ENCODE measurements at places on chromosomes 7 and 10.

DNA sequence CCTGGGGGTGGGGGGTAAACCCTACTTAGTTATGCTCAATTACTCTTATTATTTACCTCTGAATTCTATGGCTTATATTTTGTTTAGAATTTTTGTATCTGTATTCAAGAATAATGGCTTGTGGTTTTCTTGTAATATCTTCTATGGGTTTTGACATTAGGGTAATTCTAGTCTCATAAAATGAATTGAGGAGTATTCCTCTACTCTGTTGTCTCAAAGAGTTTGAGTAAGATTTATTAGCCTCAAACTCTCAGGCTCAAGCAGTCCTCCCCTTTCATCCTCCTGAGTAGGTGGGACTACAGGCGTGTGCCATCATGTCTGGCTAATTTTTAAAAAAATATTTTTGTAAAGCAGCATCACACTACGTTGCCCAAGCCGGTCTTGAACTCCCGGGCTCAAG, 19.6 kb upstream of the UCMA start:
- no peak for DNase-seq

- DNase-seq = no peak
Measured at GRCh38 chr7:135772639-135773222, 24.1 kb upstream of the FAM180A start.

DNA sequence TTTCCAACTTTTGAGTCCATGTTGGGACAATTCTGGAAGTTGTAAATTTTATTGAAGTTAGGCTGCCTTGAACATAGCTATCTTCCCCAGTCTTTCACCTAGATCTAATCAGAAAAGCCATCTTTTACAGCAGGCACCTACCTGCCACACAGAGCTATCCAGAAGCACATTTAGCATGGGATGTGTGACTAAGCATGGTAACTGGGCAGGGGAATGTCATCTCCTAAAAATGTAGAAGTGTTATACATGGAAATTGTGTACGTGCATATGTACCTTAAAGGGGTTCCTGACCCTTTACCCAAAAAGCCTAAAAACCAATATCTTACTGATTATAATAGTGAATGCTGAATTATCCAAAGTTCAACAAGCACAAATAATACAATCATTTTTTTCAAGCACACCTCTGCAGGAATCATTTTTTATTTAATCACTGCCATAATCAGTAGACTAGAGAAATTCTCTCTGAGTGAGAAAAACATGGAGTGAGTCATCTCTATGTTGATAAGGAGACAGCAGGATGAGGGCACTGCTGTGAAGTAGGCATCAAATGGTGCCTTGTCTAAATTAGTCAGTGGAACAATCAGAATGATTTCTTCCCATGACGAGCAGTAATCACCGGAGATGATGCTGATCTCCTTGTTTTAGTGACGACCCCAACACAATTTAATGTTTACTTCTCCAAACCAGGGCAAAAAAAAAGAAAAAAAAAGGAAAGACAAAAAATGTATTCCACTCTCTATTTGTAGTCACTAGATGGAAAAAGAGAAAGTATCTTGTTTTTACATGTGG, 75.9 kb downstream of the SORBS1 start:
- no peak for DNase-seq

- no peak for DNase-seq
Measured at GRCh38 chr10:58017719-58018367, 249.9 kb downstream of the IPMK start.

- DNase-seq = no peak
Measured at GRCh38 chr10:75408509-75408875, 6.9 kb upstream of the ZNF503 start.

- DNase-seq = no peak
Measured at GRCh38 chr7:141290365-141290764, 216.5 kb downstream of the TMEM178B start.

DNA sequence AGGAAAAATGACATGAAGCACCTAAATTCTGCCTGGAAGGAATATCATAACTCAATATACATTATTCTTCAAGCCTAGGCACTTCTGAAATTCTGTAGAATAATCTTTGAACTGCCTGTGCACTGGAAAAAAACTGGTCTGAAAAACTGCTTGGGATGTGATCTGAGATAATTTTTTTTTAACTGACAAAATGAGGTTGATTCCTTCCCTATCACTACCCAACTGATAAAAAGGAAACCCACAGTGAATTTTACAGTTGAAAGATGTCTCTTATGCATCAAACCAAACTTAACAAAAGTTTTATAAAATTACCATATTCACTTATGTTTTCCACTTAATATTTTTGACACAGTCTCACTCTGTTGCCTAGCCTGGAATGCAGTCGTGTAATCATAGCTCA, 67.2 kb upstream of the FAM133B start:
- no peak for DNase-seq

DNA sequence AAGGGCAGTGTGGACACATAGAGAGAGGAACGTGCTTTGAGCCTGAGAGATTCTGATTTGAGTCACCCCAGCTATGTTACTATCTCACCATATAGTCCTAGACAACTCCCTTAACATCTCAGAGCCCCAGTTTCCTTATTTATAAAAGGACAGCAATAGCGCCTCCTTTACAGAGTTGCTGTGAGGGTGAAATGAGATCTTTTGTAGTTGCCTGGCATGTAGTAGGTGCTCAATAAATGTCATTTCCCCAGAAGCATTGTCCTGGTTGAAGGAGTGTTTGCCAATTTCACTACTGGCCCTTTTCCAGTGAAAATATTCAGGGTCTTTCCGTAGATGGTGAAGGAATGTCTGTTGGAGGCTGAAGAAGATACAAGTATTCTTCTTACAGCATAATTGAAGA, 51.3 kb upstream of the FAM180A start:
- DNase-seq = no peak

DNA sequence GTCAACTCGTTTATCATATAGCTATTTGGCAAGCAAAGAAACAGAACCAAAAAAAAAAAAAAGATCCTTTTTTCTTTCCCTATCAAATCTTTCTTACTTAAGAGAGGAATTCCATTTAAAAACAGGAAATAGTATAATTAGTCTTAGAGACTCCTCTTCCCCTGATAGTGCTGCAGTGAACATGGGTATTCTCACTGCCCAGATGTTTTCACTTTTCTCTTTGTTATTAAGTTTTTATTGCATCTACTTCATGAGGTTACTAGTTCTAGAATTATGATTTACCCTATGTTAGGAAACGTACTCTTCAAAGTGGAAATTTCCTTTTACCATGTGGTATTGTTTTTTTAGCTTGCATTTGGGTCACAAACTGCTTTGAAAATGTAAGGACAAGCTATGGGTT, 8.5 kb downstream of the CASP2 start:
- no peak for DNase-seq

DNA sequence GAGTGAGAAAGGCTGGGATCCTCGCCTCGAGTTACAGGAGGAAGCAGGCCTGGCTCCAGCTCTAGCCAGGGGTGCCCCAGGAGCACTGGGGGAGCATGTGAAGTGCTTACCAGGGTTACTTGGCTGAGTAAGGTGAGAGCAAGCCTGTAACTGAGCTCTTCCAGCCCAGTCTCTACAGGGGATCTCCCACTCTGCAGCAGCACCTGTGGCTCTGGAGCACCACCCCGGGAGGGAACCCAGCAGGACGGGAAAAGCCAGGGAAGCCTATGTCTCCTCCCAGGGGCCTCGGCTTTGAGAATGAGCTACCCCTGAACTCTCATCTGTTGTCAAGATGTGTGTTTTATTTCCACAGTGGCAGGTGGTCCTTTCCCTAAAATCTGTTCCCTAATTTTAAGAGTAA, 10.6 kb downstream of the LRRC20 start:
- no peak for DNase-seq

- no peak for DNase-seq
Measured at GRCh38 chr7:101614939-101615302, 14.2 kb downstream of the MYL10 start.

GRCh38 chr10:101451261-101451660, 97.3 kb downstream of the BTRC start:
- DNase-seq = no peak

GRCh38 chr10:5575482-5576153, 50.9 kb downstream of the CALML3 start:
- DNase-seq = no peak

GRCh38 chr7:762885-763284, 35.8 kb upstream of the PRKAR1B start:
- no peak for DNase-seq

DNA sequence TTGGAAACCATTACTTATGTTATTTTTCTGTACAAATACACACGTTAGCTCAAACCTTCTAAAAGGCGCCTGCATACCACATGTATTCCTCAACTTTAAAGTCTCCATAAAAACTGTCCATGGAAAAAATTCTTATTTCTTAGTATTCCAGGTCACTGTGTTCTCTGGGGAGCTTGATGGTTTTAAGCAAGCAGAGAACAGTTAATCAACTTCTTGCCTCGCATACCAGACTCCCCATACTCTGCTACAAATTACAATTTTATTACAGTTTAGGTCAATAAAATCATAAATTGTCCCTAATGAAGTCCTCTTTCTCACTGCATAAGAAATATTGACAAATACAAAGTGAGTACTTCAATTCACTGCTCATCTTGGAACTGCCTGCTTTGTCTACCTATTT, 77.0 kb upstream of the GPR22 start:
- DNase-seq = no peak

DNA sequence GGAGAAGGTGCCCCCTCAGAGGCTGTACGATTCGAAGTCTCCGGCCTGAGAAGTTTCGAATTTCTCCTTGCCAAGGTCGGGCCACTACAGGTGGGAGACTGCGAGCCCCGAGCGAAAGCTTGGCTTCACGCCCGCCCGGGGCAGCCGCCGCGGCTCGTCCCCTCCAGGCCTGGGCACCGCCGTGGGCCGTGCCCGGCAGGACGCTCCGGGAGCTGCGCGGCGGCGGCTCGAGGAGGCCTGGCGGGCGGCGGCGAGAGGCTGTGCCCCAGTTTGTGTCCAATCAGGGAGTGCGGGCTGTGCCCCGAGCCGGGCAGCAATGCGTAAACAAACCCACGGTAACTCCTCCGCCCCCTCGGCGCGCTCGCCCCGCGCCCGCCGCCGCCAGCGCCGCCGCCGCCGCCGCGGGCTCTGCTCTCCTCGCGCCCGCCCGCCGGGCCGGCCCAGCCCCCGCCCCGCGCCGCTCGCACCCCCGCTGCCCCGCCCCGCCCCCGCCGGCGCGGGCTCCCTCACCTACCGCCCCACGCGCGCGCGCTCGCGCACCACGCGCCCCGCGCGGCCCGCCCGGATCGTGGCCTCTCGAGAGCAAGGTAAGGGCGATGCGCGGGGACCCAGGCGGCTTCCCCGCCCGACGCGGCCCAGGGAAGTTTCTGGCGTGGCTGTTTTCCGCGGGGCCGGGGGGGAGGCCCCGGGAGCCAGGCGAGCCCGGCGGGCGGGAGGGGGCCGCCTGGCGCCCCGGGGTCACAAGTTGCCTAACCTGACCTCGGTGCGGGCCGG, 57.8 kb upstream of the PCGF5 start:
- DNase-seq = peak; percentile 60

- DNase-seq = no peak
Measured at GRCh38 chr7:150363370-150363769, 5.3 kb upstream of the REPIN1 start.

- no peak for DNase-seq
Measured at GRCh38 chr7:93148144-93148543, at the start of gene SAMD9L. Gene SAMD9L, minus strand, starts transcription at chr7:93148385. Its CDS starts 12,414 bp downstream, at chr7:93135971.

DNA sequence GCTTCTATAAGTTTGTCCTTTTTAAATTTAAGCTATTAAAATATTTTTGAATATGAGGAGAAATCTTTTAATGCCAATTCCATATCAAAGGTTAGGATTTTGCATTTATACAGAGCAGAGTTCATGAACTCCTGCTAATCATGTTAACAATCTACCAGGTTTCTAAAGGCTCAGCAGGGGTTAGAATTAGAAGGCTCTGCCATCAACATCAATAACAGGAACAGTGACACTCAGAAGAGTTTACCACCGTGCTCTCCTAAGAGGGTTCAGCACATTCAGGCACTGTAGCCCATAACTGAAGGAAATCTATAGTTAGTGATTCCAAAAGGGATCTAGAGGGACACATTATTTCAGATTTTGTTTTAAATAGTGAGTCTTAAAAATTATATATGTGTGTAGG, 100.1 kb downstream of the HOXA1 start:
- no peak for DNase-seq

- no peak for DNase-seq
Measured at GRCh38 chr7:132379292-132379691, 197.0 kb downstream of the PLXNA4 start.

DNA sequence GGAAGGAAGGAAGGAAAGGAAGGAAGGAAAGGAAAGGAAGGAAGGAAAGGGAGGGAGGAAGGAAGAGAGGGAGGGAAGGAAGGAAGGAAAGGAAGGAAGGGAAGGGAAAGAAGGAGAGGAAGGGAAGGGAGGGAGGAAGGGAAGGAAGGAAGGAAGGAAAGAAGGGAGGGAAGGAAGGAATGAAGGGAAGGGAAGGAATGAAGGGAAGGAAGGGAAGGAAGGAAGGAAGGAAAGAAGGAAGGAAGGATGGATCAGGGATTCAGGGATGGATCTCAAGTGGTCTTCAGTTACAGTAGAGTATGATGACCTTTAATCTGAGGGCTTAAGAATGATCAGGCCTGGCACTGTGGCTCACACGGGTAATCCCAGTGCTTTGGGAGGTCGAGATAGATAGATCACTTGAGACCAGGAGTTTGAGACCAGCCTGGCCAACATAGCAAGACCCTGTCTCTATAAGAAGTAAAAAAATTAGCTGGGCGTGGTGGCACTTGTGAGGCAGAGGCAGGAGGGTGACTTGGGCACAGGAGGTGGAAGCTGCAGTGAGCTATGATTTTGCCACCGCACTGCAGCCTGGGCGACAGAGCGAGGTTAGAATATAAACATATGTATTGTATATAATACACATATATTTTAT, 760 bp upstream of the FOXK1 start:
- DNase-seq = no peak

DNA sequence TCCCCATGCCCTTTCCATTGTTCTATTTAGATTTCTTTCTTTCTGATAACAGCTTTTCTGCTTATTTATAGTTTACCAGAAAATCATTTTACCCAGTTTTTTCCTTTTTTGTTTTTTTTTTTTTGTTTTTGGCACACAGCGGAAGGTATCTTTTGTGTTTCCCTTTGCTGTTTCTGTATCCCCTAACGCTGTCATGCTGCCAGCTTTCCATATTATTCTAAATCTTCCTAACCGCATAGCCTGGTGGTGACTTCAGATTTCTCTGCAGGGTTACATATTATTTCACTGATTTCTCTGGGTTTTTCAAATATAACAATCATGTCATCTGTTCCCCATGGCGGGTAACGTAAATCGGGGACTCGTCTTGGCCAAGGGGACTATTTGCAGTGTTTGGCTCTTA, 4.0 kb upstream of the SLC29A4 start:
- DNase-seq = no peak

GRCh38 chr7:27739301-27739908, 557 bp upstream of the TAX1BP1 start:
- no peak for DNase-seq

DNA sequence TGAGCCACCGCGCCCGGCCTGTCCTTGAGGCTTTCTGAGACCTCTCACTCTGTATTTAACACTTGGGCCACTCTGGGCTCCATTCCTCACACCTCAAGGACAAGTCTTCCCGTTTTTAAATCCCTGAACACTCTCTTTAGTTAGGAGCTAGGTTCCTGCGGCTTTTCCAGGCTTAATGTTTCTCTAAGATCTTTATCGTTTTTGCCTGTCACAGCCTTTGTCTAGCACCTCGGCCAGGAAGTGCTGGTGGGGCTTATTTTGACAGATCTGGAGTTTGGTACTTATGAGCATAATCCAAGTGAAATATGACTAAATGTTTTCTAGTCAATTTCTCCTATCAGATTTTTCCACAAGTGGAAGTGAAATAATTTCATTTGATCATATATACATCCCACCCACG, 186.6 kb downstream of the DPY19L1 start:
- no peak for DNase-seq

Data from stimulated activated CD8-positive, alpha-beta memory T cell treated with anti-CD3 and anti-CD28 coated beads, Interleukin-2, amount 100 ng/mL, for 1 hour (primary cell).